Prostate gland (tissue), 2 donors: ENCODE measurements at places on chromosomes 7 and 10. TPM values are rescaled to one million over a fixed set of nuclear protein-coding genes. Genes with fewer than 3 reads are reported as not detected.

DNA sequence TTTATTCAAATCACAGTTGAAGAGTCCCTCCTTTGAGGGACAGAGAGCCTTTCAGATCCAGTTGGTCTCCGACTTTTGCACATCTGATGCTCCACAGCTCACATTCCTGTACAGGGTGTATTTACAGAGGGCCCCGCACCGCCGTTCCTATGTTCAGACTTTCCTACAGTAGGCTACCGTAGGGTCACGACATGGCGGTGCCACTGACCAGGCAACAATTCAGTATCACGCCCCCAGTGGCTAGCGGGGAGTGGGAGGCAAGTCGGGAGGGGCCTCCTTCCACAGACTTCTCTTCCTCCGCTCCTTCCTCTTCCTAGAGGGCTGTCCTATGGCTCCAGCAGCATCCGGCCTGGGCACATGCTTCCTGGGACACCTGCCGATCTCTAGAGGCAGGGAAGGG lies 40.6 kb upstream of the ENO4 start:
- no peak overlapping the region for H3K4me3 ChIP-seq
- no peaks in the 10 kb centered on the region for H3K36me3 ChIP-seq
- no peaks in the 10 kb centered on the region for H3K27me3 ChIP-seq
- no peaks in the 10 kb centered on the region for H3K4me1 ChIP-seq
- DNase-seq: no peak

Gene WEE2
- not detected for total RNA-seq

GRCh38 chr10:917416-917720 lies 14.1 kb downstream of the LARP4B start:
- peak overlapping the region; percentile 70 for H3K27ac ChIP-seq
- no peaks in the 10 kb centered on the region for H3K27me3 ChIP-seq
- peaks cover 9% of the 10 kb centered on the region for H3K4me1 ChIP-seq
- H3K4me3 ChIP-seq: no peak overlapping the region
- H3K36me3 ChIP-seq: no peaks in the 10 kb centered on the region

- no peaks in the 10 kb centered on the region for H3K4me1 ChIP-seq
- no peak for DNase-seq
- no peak overlapping the region for H3K27ac ChIP-seq
- no peak overlapping the region for H3K4me3 ChIP-seq
These were observed 32.2 kb downstream of the LRRC72 start for GRCh38 chr7:16558761-16559302.

Gene TBX20
- total RNA-seq: 1.2 TPM

GRCh38 chr10:114632869-114633715 lies 25.0 kb downstream of the ABLIM1 start:
- no peak for DNase-seq
- no peak overlapping the region for H3K27ac ChIP-seq
- no peak overlapping the region for H3K4me3 ChIP-seq
- no peaks in the 10 kb centered on the region for H3K36me3 ChIP-seq

DNA sequence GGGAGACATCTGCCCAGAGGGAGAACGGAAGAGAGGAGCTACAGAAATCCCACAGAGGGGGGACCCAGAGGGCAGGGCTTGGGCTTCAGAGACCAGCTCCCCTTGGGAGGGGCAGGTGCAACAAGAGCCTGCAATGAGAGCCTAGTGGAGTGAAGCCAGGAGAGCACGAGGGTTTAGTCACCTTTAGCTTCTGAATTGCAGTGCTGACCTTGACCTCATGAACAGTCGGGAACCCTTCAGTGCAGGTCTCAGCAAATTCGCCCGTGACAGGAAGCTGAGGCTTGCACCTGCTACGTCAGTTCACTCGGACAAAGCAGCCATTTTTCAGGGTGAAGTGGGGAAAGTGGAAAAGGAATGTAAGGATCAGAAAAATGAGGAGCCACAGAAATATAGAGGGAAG lies 306.8 kb upstream of the CDC14C start:
- no peak overlapping the region for H3K4me3 ChIP-seq
- H3K27ac ChIP-seq: no peak overlapping the region
- no peaks in the 10 kb centered on the region for H3K4me1 ChIP-seq

DNA sequence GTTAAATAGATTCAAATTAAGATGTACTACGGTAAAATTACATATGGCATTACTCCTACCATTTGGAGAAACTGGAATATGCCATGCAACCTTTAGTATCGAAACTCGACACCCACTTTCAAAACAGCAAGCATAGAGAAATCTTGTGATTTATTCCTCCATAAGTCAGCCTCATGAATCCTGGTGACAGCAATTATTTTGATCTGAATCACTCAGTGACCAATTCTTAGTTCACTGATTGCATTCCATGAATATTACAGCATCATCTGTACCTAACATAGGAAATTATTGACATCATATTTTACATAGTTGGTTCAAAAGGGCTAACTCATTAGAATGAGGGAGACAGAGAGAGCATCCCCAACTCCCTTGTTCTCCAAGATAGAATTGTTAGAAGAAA lies 89.6 kb downstream of the CACNB2 start:
- H3K27ac ChIP-seq: no peak overlapping the region
- H3K4me1 ChIP-seq: no peaks in the 10 kb centered on the region
- no peak overlapping the region for H3K4me3 ChIP-seq
- no peak for DNase-seq
- H3K27me3 ChIP-seq: no peaks in the 10 kb centered on the region
- no peaks in the 10 kb centered on the region for H3K36me3 ChIP-seq

GRCh38 chr7:48113275-48113674 lies 24.2 kb downstream of the UPP1 start:
- H3K4me3 ChIP-seq: no peak overlapping the region
- no peaks in the 10 kb centered on the region for H3K4me1 ChIP-seq
- H3K36me3 ChIP-seq: no peaks in the 10 kb centered on the region
- H3K27me3 ChIP-seq: no peaks in the 10 kb centered on the region
- H3K27ac ChIP-seq: no peak overlapping the region

Gene KCP
- 0.45 TPM for total RNA-seq

- no peak overlapping the region for H3K4me3 ChIP-seq
- no peak overlapping the region for H3K27ac ChIP-seq
- no peak for DNase-seq
- H3K27me3 ChIP-seq: peaks cover 60% of the 10 kb centered on the region
- no peaks in the 10 kb centered on the region for H3K36me3 ChIP-seq
- H3K4me1 ChIP-seq: no peaks in the 10 kb centered on the region
These were observed 24.3 kb upstream of the VAX1 start for GRCh38 chr10:117162093-117163060.

- H3K4me3 ChIP-seq: no peak overlapping the region
- no peaks in the 10 kb centered on the region for H3K27me3 ChIP-seq
- no peaks in the 10 kb centered on the region for H3K4me1 ChIP-seq
- H3K36me3 ChIP-seq: no peaks in the 10 kb centered on the region
- DNase-seq: no peak
- no peak overlapping the region for H3K27ac ChIP-seq
These were observed 25.9 kb downstream of the TYW1 start for GRCh38 chr7:67022511-67022910.

- no peak overlapping the region for H3K27ac ChIP-seq
- DNase-seq: no peak
- no peaks in the 10 kb centered on the region for H3K36me3 ChIP-seq
These were observed 67.4 kb downstream of the AMPH start for GRCh38 chr7:38563741-38564140.

Gene WNT8B
- 1.8 TPM for total RNA-seq

DNA sequence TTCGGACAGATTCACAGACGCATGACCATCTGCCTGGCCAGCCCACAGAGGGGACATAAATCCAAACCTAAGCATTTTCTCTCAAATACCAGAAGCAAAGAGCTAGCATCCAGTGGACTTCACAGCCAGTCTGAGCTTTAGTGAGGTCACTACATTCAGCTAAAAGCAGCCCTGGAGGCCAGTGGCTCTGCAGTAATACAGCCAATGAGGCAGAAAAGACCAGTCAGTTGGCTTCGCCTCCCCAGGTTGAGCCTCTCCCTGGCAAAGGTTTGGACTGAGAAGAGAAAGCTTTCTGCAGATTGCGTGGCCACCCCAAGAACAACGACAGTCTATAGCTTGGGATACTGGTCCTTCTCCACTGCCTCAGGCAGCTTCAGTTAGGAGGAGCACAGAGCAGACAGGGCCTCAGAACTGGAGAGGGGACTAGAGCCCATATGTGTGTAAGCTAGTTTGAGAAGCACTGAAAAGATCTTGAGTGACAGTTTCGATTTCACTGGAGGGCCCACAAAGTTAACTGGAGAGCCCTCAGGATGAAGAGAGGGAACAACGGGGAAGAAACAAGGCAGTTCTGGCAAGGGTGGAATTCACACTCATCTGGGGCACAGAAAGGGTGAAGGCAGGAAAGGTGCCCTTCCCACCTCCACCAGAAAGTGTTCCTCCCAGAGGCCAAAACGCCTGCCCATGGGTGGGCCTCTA lies 3.8 kb downstream of the WDR91 start:
- H3K4me1 ChIP-seq: no peaks in the 10 kb centered on the region
- no peak overlapping the region for H3K4me3 ChIP-seq
- no peaks in the 10 kb centered on the region for H3K36me3 ChIP-seq
- H3K27ac ChIP-seq: no peak overlapping the region
- DNase-seq: no peak

DNA sequence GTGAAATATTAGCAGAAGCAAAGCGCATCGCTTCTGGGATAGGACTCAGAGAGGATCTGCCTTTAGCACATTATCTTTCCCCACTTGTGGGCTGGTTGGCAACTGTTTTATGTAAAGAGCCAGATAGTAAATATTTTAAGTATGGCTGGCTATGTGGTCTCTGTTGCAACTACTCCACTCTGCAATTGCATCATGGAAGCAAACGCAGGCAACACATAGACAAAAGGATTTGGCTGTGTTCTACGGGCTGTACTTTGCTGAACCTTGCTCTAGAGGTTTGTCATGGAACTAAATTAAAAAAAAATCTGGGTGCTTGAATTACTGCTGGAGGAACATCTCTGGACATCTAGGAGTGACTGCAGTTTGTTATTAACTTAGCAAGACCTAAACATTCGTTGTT lies 307.8 kb upstream of the TPK1 start:
- H3K27ac ChIP-seq: no peak overlapping the region
- H3K27me3 ChIP-seq: no peaks in the 10 kb centered on the region
- DNase-seq: no peak
- H3K4me1 ChIP-seq: no peaks in the 10 kb centered on the region

GRCh38 chr10:32084185-32084851 lies 28.1 kb upstream of the KIF5B start:
- H3K27ac ChIP-seq: no peak overlapping the region
- no peaks in the 10 kb centered on the region for H3K4me1 ChIP-seq
- no peaks in the 10 kb centered on the region for H3K36me3 ChIP-seq
- no peak for DNase-seq

DNA sequence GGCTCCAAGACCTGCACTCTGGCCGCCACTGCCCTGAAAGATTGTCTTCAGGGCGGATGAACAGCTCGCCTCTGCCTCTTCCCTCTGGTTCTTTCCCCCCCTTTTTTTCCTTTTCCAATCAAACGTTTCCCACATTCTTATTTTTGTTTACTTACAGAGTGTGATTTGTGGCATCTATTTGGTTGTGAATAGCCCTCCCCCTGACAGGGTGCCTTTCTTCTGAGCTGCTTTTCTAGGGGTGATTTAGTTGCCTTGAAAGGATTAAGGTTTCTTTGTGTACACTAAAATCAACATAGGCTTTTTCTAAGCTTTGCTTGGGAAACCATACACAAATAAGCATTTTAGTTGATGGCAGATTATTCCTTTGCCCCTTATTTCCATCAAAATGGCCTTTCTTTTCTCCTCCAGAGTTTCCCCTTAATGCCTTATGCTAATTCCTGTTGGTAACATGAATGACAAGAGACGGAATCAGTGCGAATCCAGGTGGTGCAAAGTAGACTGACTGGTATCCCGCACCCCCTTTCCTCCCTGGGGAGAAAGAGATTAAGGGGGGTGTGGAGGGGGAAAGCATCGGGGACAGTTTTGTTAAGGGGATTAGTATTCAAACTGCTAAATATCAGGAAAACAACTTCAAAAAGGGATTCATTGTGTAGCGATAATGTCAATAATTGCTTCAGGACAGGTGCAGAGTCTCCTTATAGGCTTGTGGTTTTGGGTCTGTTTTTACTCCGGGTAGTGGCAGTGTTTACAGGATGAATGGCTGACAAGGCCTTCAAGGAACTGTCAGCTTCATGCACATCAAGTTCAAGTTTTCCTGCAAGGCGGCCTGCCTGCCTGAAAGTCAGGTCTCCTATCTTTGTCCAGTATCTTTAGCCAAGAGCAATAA lies 431.6 kb upstream of the GALNT17 start:
- no peaks in the 10 kb centered on the region for H3K27me3 ChIP-seq
- no peak overlapping the region for H3K4me3 ChIP-seq
- H3K36me3 ChIP-seq: no peaks in the 10 kb centered on the region
- DNase-seq: no peak
- H3K4me1 ChIP-seq: peaks cover 4% of the 10 kb centered on the region
- no peak overlapping the region for H3K27ac ChIP-seq

Gene SPDYE2
- total RNA-seq: not detected

DNA sequence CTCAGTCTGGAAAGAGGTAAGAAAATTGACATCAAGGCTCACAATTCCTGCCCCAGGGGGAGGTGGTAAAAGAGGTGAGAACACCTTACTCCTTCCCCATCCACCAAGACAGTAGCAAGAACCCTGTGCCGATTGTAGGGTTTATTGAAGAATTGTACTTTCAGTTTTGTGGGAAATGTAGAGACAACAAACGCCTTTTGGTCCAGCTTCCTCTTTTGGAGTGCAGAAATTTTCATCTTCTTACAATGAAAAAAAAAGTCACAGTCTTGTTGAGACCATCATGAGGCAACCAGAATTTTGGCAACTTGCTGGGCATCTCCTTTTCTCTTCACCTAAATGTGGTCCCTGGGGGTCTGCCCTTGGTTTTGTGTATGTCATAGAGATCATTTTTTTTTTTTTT lies 217.7 kb downstream of the TMEM178B start:
- H3K4me1 ChIP-seq: no peaks in the 10 kb centered on the region
- no peaks in the 10 kb centered on the region for H3K27me3 ChIP-seq
- no peak overlapping the region for H3K27ac ChIP-seq
- H3K36me3 ChIP-seq: no peaks in the 10 kb centered on the region
- no peak for DNase-seq

DNA sequence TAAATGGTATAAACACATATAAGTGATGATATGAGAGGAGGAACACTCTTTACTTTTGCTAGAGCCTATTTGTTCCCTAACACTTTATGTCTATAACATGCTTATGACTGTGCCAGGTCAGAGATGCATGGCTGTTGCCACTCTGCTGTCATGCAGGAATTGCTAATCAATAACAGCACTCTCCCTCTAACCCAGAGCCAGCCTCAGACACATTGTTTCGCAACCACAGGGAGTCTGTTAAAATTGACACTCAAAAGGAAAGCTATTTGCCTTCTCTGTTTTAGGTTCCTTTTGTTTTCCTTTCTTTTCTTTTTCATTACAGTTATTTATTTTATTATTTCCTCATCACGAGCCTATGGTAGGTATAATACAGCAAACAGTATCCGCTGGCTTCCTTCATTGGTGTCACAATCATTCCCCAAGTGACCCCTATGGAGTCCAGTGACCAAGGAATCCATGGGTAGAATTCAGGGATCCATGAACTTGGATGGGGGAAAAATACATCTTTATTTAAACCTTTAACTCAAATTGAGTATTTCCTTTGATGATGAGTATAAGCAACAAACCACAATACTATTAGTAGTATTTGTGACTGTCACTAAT lies 6.8 kb downstream of the PON2 start:
- H3K36me3 ChIP-seq: no peaks in the 10 kb centered on the region
- no peak overlapping the region for H3K27ac ChIP-seq
- H3K4me3 ChIP-seq: no peak overlapping the region
- DNase-seq: no peak
- H3K4me1 ChIP-seq: no peaks in the 10 kb centered on the region
